ENCODE measurements at places on chromosomes 2 and 18.

DNA sequence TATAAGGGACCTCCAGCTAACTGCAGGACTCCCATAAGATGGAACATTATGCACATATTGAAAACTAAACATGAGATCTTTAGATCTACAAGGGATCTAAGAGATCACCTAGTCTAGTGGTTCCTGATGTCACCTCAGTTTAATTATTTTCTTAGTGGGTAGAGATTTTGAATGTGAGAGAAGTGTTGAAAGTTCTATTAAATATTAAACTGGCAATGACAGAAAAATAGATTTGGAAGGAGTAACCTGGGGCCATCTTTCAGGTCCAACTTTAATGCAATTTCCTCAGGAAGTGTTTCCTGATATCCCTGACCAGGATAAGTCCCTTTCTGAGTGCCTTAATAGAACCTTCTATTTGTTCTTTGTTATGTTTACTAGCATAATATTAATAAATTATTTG is 29.1 kb upstream of the CPS1 start:
- no peak overlapping the region for H3K27ac ChIP-seq
- no peaks in the 10 kb centered on the region for H3K4me1 ChIP-seq
- H3K4me3 ChIP-seq, result no peak overlapping the region
- no peaks in the 10 kb centered on the region for H3K36me3 ChIP-seq

DNA sequence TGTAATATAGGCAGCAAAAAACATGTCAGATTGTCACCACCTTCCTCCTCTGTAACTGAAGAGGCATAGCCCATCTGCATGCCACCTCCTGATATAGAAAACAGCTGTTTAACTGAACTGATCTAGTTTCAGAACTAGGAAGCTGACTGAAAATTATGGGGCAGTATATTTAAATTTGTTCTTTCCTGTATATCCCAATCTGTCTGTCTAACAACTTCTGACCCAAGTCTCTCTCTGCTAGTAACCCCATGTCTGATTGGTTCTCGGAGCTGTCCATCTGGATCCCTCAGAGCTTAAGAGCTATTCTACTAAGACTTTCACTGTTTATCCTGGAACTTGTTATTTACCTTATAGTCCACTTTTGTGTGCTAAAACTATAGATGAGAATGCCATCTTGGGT is 68.2 kb upstream of the SLC35G4 start:
- H3K36me3 ChIP-seq, result no peaks in the 10 kb centered on the region
- DNase-seq, result no peak
- no peak overlapping the region for H3K27ac ChIP-seq
- H3K4me1 ChIP-seq, result no peaks in the 10 kb centered on the region
- peaks cover 9% of the 10 kb centered on the region for H3K27me3 ChIP-seq

- H3K4me3 ChIP-seq, result peak overlapping the region; percentile 97
- H3K4me1 ChIP-seq, result peaks cover 34% of the 10 kb centered on the region
- peak overlapping the region; percentile 94 for H3K27ac ChIP-seq
Observed at GRCh38 chr2:196925768-196926561, 542 bp downstream of the PGAP1 start.

DNA sequence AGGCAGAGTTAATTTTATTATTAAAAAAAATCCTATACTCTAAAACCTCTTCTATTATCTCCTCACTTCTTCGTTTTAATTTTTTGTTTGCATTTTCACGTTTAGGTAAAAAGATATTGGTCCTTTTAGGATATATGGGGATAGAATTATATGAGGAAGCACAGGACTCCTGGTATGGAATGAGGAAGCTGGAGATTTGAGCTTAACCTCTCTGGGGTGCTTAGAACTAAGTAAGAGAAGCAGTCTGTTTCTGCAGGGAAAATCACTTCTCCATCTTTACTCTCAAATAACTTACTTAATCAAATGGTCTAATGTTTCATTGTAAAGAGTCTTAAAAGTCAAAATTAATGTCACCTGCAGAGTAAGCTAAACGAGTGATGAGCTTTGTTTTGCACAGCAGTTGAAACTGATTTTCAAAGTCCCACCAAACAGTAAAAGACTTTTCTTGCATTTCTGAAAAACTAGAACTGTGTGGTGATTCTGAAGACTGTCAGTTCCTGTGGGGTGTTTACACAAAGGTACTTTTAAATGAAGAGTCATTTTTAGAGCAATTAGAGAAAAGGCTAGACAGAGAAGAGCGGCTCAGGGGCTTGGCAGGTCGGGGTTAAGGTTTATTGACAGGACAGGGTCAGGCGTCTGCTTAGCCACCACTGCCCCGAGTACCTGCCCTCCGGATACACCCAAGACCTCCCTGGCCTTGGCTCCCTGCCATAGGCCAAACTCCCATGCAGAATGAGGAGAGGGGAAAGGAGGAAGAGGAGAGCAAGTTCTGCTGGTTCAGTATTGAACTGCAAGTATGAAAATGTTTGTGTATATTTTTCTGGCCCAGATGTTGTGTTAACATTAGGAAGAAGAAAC is 21.6 kb downstream of the METAP1D start:
- H3K27ac ChIP-seq, result no peak overlapping the region
- peaks cover 2% of the 10 kb centered on the region for H3K4me1 ChIP-seq
- H3K36me3 ChIP-seq, result no peaks in the 10 kb centered on the region
- H3K4me3 ChIP-seq, result no peak overlapping the region
- no peaks in the 10 kb centered on the region for H3K27me3 ChIP-seq

- H3K27ac ChIP-seq, result no peak overlapping the region
- H3K36me3 ChIP-seq, result no peaks in the 10 kb centered on the region
- peak; percentile 43 for DNase-seq
Observed at GRCh38 chr2:64283641-64284361, 139.6 kb upstream of the PELI1 start.

DNA sequence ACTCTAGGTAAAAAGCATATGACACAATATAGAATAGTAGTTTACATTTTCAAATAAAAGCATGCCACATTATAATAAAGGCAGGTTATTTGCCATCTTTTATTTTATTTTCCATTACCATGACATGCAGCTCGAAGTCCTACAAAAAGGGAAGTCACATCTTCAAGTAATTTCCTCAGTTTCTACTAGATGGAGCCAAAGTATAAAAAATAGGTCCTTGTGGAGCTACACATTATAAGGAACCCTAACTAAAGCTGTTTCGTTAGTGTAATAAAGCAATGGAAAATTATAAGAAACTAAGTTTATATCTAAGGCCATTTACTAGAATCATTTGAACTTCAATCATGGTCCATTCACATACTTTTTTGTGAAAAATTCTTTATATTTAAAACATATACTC is 674.5 kb downstream of the KCNJ3 start:
- H3K27ac ChIP-seq, result no peak overlapping the region
- H3K36me3 ChIP-seq, result no peaks in the 10 kb centered on the region
- no peaks in the 10 kb centered on the region for H3K4me1 ChIP-seq
- H3K4me3 ChIP-seq, result no peak overlapping the region
- no peak for DNase-seq

- no peaks in the 10 kb centered on the region for H3K36me3 ChIP-seq
- H3K27ac ChIP-seq, result no peak overlapping the region
- no peak for DNase-seq
Observed at GRCh38 chr2:164810843-164811242, 30.8 kb downstream of the COBLL1 start.
